ENCODE measurements at places on chromosomes 11 and 22.

DNA sequence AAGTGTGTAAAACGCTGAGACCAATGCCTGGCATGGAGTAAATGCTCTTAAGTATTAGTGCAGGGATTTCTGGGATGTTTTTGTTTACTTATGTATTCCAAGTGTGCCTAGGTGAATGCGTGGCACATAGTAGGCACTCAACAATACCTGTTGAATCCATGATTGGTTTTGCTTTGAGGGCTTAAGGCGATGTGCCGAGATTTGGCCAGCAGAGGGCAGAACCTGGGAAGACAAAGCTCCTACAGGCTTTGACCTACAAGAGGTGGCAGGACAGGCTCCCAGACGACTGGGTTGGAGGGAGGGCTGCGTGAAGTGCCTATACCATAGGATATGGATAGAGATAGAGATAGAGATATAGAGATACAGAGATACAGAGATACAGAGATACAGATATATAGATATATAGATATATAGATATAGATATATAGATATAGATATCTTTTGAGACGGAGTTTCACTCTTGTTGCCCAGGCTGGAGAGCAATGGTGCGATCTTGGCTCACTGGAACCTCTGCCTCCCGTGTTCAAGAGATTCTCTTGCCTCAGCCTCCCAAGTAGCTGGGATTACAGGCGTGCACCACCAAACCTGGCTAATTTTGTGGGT is 13.9 kb downstream of the KCNE3 start:
- DNase-seq: peak; percentile 46

- no peak for DNase-seq
Observed at GRCh38 chr11:1140642-1141490, 16.9 kb upstream of the MUC5AC start.

- no peak for DNase-seq
Observed at GRCh38 chr11:119222308-119222707, 16.2 kb downstream of the CBL start.

- no peak for DNase-seq
Observed at GRCh38 chr11:69467646-69468045, 13.8 kb upstream of the LINC01488 start.

All from GM18507 (cell line).